ENCODE measurements at places on chromosomes 3 and 15.

GRCh38 chr3:25748189-25748588 is 35.1 kb downstream of the NGLY1 start:
- DNase-seq, result no peak

DNA sequence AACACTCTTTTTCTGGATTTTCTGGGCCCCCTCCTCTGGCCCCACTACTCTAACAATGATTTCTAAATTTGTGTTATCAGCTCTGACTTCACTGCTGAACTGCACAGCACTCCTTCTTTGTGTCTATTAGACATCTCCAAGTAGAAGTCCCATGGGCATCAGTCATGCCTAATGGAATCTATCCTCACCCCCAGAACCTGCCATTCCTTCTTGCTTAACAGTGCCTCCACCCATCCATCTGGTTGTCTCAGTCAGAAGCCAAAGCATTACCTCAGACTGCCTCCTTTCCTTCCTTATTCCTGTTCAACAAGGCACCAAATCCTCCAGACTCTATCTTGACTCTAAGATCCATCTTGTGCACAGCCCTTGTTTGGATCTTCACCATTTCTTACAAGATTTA is 36.2 kb downstream of the SSR3 start:
- DNase-seq, result peak; percentile 20

- DNase-seq, result no peak
Observed at GRCh38 chr3:125212091-125212508, 448 bp downstream of the SLC12A8 start.

DNA sequence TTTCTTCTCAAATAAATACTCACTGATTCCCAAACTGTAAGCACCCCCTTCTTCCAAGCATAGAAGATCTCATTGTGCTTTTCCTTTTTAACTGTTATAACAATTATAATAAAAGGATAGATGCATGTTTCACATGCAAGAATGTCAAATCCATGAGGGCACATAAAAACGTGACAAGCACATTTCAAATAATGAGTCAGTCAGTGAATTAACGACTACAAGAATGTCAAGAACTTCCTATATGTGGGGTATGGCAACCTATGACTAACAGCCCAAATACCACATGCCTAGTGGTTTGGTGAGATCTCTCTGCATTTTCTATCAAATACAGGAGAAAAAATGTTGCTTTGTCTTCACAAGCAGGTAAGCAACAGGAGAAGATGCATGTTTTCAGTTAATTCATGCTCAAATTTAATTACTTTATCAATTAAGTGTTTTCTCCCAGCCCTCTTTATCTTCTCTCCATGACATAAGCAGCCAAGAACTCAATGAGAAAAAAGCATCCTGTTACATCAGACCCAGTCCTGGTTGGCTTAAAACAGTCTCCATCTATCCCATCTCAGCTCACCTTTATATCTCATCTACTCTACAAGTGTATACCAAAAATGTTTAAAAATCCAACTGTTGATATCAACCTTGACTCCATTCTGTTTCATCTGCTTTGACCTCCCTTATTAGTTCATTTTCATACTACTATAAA is 181.5 kb upstream of the LMCD1 start:
- DNase-seq, result no peak

GRCh38 chr15:77060546-77060945 is 10.4 kb downstream of the TSPAN3 start:
- no peak for DNase-seq

- peak; percentile 66 for DNase-seq
Observed at GRCh38 chr3:151918253-151919029, 45.0 kb downstream of the SUCNR1 start.

GRCh38 chr15:41928637-41929620 is 35.1 kb upstream of the SPTBN5 start:
- peak; percentile 65 for DNase-seq

- peak; percentile 75 for DNase-seq
Observed at GRCh38 chr3:72185549-72186399, 400.8 kb upstream of the PROK2 start.

DNA sequence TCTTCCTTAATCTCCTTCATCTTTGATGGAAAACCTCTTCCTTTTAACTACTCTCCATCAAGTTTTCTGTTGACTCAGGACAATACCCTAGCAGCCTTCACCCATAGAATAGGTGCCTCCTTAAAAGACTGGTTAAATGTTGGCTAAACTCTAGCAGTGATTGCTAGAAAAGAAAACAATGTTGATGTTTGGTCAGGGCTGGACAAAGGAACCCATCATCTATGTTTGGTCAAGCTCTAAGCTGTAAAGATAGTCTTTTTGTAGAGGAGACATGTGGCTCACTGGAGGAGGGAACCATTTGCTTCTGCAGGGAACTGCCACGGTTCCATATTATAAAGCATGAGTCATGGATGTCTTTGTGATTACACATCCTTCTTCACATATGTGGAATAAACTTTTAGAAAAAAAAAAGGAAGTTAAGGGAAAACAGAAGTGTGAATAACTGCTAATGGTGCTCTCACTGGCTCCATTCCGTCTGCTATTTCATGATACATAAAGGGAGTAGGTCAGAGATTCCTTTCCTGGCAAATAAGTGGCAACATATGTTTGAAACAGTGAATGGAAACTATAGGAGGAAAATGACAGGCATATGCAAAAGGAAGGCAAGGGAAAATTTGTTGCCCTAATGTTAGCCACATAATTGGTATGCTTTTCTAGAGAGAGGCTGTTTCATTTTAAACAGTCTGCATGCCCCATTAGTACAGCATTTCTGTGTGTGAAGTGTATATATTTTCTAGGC is 78.2 kb downstream of the CMSS1 start:
- peak; percentile 77 for DNase-seq

DNA sequence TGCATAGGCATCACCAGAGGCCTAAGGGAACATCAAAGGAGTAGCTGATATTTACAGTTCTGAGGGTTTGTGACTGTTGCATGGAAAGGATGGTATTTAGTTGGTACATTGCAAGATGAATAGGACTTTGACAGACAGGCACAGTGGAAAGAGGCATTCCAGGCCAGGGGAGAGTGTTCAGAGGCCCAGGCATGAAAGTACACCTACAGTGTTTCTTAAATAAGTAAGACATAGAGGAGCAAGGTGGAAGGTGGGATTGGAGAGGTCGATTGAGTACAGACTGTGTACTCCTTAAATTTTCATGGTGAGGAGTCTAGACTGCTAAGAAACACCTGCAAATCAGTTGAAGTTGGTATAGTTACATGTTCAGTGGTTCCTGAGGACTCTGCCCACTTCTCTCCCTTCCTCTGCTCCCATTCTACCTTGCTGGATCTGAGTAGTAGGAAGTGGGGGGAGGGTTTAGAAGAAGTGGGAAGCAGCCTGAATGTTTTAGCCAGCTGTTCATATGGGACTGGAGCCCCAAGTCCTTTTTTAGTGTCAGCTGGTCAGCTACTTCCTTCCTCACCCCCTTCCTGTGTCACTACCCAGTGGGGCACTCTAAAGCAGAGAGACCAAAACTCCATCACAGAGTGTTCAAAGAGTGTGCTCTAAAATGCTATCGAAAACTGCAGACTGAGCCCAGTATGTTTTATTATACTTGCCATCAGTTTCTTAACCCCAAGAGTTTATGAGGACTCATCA is 14.0 kb downstream of the KLHL18 start:
- peak; percentile 20 for DNase-seq

DNA sequence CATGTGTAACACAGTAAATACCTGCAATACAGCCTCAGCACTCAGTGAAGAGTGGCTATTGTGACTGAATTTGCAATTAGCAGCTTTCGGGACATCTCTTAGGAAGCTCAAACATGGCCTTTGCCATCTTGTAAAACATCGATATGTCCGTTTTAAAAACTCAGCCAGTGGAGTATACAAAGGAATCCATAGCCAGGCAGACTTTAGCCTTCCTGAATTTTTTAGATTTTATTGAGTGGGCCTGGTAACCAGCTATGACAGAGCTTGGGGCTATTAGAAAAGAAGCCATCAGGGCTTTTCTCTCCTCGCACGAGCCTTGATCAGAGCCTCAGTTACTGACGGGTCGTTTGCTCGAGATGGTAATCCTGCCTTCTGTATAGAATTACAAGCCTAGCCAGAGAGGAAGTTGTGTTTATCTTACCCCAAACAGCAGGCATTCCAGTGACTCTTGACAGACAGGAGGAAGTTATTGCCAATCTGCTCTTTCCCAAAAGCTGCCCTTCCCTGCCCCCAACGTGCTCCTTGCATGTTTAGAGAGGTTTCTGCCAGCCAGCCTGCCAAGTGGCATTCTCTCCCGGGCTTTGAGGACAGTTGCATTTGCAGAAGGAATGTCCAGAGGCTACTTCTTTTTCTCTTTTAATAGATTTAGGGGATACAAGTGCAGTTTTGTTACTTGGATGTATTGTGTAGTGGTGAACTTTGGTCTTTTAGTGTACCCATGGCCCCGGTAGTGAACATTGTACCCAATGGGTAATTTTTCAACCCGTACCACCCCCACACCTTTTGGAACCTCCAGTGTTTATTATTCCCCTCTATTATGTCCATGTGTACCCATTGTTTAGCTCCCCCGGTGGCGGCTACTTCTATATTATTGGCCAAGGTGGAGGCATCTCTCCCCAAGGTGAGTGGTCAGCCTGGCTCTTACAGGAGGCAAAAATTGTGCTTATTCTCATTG is 40.6 kb downstream of the ITPR1 start:
- peak; percentile 68 for DNase-seq

- DNase-seq, result peak; percentile 28
Observed at GRCh38 chr3:174441588-174442301, 417.4 kb upstream of the NAALADL2 start.

- DNase-seq, result no peak
Observed at GRCh38 chr3:14764331-14765059, 54.3 kb upstream of the FGD5 start.

- DNase-seq, result no peak
Observed at GRCh38 chr3:54527521-54527920, 400.3 kb downstream of the LRTM1 start.

DNA sequence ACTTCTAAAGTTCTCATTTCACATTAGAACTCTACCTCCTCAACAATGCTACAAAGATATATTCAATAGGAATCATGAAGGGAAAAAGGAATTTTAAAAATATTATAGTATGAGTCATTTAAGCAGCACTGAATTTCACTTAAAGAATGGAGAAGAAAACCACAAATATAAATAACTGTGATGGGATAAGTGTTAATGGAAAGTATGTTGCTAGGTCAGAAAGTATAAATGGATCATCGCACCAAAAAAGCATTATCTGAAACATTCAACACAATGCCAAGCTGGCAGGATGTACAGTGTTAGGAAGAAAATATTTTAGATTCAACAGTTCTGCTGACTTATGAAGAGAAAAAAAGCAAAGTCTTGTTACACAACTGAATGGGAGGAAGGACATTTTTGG is 101.4 kb downstream of the TFG start:
- DNase-seq, result no peak

DNA sequence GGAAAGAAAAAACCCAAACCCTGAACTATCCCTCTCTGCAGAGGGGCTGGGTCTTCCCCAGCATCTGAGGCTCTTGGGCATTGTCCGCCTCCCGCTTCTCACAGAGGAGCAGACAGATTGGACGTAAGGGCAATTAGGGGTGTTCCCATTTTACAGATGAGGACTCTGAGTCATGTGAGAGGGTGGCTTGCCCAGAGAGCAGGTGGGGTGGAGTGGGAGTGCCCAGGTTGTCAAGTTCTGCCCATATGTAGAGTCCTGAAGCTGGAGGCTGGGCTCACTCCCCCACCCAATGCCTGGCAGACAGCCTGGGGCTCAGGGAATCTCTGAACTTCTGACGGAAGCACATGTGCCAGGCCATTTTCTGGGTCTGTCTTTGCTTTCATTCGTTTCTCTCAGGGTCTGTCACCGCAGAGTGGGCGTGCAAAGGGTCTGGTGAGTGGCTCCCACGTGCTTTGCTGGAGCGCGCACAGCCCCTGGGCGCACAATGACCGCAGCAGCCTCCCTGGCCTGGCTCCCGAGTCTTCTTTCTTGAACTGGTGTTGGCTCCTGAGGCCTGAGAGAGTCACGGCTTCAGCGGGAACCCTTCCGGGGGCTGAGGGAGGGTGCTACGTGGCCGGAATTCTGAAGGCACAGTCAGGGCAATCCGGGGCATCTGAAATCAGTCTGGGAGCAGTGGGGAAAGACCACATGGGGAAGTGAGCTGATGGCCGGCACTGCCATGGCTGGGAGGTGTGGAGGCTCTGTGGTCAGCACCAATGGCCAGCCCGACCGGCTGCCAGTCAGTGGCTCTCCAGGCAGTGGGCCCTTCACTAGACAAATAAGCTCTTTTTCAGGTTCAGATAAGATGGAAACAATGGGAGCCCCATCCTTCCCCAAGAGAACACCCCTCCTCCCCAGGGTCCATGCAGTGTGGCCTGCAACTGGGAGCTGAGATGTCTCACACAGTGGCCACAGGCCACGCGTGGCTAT is 1.1 kb upstream of the TRPM1 start:
- DNase-seq, result no peak

- no peak for DNase-seq
Observed at GRCh38 chr3:15728766-15729165, 69.0 kb downstream of the ANKRD28 start.

DNA sequence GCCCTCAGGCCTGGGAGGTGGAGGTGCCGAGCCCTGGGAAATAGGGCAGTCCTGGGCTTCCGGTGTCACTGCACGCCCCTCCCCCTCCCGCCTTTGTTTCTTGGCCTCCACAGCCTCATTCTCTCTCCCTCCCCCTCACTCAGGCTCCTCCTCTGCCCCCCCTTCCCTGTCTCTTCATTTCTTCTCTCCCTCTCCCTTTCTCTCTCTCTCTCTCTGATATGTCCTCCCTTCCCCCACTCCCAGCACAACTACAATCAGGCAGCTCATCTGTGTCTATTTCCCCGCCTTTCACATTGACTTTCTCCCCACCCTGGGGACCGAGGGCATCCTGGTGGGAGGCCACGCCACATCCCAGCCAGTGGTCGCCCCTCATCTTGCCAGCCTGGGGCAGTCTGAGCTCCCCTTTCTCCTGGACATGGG is 40.2 kb downstream of the IDH2 start:
- DNase-seq, result no peak

DNA sequence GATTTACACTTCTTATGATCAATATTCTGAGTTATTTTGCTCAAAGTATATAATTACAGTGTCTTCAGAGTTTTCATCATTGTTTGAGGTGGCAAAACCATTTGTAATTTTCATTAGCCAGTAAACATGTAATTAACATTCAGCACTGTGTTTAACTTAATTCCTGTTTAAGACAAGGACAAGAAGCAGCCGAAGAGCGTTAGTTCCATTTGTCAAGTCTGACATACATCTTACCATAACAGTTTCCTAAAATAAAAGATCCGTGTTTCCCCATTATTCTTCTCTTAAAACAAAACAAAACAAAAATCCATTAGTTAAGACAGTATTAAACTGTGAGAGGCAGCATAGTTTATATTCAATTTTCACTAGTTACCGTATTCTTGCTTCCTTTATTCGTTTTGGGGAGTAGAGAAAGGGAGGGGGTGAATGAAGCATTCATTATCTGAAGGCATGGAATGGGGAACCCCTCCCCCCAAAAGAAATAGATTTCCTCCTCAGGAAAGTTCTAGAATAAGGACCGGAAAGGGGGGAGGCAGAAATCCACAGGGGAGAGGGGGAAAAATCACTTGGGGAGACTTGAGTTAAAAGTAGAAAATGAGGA is 5.5 kb upstream of the NR2F2 start:
- no peak for DNase-seq

Data from suppressor macrophage treated with lipopolysaccharide for 1 hour (primary cell).